ENCODE measurements at places on chromosomes 4 and X.

DNA sequence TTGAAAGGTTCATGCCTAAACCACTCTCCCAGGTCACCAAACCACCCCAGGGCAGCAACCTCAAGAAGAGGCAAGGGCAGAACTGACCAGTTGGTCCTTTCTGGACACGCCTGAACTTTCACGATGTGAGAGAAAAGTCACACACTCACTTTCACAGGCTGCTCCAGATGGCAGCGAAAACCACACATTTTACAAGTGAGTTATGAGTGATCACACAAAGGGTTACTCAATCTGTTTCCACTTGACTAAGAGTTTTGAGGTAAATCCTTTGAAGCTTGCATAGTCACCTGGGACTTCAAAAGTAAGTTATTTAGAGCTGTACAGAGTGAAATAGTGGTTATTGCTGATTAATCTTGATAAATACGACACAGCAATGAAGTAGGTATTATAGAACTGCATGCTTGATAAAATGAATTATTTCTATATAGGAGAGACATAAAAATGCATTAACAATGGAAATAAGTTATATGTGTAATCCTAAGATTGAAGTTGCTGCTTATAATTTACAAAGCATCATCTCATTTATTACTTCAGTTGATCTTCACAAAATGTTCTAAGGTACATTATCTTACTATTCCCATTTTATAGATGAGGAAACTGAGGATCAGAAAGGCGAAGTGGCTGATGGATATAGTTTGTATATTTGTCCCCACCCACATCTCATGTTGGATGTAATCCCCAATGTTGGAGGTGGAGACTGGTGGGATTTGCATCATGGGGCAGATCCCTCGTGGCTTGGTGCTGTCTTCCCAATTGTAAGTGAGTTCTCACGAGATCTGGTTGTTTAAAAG lies 103.0 kb upstream of the KLF3 start:
- peak; percentile 8 for DNase-seq

DNA sequence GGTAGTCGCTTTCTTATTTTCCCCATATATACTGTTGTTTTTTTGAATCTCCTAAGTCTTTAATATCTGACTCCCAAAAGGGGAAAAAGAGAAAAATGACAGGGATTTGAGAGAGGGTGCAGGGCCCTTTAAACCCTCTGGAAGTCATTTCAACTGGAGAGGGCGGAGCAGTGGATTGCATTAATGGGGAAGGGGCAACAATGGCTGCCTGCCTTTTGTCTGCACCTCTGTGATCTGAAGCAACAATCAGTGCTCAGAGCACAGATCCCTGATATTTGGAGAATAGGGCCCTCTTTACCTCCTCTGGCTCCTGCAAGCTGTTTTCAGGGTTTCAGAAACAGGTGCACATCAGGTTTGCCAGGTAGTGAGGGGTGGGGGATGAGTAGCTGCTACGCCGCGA lies 1458.3 kb upstream of the TENM3 start:
- DNase-seq = no peak

DNA sequence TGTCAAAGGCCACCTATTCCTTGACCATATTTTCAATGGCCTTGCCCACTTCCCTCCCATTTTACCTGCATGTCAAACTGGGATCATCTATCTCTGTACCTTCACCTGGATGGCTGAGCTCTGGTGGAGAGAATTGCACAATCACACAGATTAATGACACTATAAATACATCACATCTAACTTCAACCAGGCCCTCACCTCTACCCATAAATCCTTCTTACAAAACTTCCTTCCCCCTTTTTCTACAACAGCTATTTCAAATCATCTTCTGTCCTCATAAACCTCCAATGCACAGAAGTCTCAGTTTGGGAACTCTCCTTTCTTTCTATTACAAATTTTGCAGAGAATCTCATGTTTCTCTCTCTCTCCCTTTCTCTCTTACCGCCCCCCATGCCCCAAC lies 9.2 kb downstream of the PALLD start:
- DNase-seq = no peak

- no peak for DNase-seq
Measured at GRCh38 chr4:145153181-145153903, 27.0 kb downstream of the OTUD4 start.

DNA sequence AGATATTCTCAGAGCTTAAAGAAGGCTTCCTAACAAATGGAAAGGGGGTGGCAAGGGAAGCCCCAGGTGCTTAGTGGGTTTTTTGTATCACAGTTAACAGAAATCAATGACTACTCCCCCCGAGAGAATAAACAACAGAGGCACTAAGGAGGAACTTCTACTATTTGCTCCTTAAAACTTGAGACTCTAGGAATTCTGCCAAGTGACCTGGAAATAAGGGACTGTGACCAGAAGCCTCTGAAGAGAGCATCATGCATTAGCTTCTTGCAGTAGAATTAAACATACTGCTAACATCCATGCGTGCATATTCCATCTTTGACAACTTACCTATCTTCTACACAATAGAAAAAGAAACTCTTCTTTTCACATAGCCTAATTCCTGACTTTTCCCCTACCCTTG lies 86.8 kb downstream of the CAMK2D start:
- no peak for DNase-seq

DNA sequence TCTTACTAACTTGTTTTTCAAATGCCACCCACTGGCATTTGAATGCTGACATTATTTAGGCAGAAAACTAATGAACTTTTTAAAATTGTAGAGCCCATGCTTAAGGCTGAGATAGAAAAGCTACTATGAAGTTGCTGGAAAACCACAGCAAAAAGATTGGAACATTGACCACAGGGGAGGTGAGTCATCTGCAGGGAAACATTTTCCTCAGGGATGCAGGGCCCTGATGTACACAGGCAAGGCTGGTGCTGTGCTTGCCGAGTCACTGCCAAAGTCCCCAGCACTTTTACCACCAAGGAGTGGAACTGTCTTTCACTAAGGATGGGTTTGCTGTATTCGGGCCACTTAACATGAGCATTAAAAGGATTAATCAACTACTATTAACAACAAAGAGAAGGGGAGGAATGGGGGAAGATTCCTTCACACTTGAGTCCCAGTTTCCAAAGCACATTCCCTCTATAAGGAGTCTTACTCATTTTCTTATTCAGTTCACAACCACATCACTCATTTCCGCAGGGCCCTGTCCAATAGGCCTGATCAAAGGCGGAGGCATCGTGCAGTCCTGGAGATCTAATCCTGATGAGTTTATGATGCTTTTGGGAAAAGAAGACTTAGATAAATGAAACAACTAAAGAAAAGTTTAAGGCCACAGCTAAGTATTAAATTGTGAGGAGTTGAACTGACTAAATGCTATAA lies 202.9 kb upstream of the NPY2R start:
- no peak for DNase-seq

- DNase-seq = no peak
Measured at GRCh38 chrX:19748896-19749680, 138.3 kb downstream of the SH3KBP1 start.

- peak; percentile 39 for DNase-seq
Measured at GRCh38 chrX:27186671-27187070, 276.5 kb downstream of the PPP4R3C start.

DNA sequence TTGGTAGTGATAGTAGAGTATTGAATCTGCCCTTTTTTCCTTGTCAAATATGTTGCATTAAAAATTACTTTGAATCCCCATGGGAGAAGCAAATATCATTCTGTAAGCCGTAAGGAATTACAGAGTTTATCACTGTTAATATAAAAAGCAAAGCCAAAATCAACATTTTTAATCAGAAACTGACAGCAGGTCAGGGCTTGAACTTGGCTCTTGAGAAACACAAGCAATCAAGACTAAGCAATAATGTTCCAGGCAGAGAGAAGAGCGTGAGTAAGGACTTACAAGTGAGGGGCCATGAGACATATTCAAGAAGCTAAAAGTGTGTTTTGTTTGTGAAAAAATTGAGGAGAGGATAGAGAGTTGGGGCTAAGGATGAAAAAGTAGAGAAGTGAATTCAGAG lies 68.2 kb downstream of the ARHGAP6 start:
- no peak for DNase-seq

GRCh38 chr4:2647403-2648158 lies 108.6 kb downstream of the TNIP2 start:
- no peak for DNase-seq

DNA sequence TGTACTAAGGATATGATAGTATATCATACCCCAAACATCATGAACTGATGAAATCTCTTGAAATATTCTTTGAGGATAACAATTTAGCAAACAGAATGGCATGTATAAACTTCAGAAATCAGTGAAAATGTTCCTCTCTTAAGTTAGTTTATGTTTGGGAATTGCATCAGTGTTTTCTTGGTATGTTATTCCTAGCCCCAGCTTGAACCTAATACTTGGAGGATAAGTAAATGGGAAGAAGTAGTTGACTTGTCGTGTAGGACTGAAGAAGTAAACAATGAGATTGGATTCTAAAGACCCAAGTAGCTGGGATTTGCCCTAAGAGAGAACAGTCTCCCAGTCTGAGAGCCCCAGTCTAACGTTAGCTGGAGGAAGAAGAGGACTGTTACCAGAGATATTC lies 355.7 kb downstream of the GALNTL6 start:
- no peak for DNase-seq

DNA sequence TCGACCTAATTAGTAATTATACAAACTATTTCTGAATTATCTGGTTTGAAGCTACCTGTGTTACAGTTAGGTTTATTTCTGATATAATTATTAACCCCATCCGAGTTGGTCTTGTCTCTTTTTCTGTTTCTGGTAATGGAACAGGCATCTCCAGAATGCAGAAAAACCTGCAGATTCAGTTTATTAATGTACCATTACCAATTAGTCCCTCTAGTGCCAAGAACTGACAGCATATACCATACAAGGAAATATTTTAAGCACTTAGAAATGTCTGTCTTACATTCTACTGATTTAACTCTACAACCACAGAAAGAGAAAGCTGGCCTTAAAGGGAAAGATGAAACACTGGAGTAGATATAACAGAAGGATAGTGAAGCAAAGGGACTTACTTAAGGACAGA lies 570.6 kb downstream of the CENPC start:
- no peak for DNase-seq

DNA sequence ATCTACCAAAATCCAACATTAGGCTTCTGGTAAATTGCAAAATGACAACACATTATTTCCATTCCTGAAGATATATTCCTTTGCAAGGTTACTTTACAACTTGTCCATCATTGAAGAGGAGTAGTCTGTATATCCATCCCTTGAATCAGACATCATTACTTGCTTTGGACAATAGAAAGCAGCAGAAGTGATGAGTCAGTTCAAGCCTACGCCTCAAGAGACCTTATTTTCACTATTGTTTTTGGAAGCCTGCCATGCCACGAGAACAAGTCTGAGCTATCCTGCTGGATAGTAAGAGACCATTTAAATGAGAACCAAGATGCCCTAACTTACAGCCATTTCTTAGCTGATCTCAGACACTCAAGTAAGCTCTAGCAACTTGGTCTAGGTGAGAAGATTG lies 246.0 kb upstream of the HHIP start:
- no peak for DNase-seq

GRCh38 chrX:45667666-45668065 lies 467.0 kb upstream of the DIPK2B start:
- no peak for DNase-seq

GRCh38 chr4:17761062-17761461 lies 20.4 kb downstream of the FAM184B start:
- DNase-seq = no peak

DNA sequence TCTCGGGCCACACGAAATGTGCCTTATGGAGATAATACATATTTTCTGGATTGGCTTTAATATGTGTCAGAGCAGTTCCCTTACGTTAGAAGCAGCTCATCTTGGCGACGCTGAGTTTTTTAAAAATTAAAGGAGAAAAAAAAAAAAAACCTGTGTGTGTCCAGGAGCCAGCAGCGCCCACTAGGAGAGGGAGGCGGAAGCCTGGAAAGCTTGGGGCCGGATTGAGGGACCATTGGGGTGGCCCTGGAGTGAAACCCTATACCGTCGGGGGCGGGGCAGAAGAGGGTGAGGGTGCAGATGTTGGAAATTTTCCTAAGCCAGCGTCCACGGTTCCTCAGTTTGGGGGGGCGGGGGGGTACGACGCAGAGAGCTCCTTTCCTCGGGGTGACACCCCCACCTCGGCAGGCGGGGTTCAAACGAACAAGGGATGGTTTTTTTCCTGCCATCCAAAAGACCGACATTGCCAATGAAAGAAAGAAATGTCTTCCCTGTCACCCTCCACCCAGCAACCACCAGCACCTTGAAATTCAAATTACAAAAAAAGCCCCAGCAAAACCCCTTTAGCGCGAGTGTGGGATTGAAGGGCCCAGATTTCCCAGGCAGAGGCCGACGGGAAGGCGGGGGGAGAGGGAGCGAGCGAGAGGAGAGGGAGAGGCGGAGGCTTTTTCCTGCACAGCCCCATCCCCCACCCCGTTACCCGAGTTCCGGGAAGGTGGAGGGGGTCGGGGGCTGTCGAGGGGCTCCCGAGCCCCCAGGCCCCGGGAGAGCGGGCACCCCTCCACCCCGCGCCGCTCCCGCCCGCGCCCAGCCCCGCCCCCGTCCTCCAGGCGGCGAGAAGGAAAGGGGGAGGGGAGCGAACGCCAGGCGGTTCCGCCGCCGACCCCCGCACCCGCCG lies 859 bp downstream of the SMARCA1 start:
- peak; percentile 35 for DNase-seq

- no peak for DNase-seq
Measured at GRCh38 chrX:96837808-96838207, 45.9 kb upstream of the RPA4 start.

All from CD4-positive, alpha-beta T cell treated with Interleukin-17A for 4 hours (primary cell).